Calu3 (cell line): ENCODE measurements at places on chromosomes 13 and 19. TPM values are rescaled to one million over a fixed set of nuclear protein-coding genes. Genes with fewer than 3 reads are reported as not detected.

The LIN7B gene
- total RNA-seq: 7.0 and 7.5 TPM in 2 replicates

GRCh38 chr19:51921949-51922348, 5.3 kb upstream of the ZNF613 start:
- H3K36me3 ChIP-seq: peaks cover 7% of the 10 kb centered on the region
- no peaks in the 10 kb centered on the region for H3K27me3 ChIP-seq
- H3K4me3 ChIP-seq: no peak overlapping the region

DNA sequence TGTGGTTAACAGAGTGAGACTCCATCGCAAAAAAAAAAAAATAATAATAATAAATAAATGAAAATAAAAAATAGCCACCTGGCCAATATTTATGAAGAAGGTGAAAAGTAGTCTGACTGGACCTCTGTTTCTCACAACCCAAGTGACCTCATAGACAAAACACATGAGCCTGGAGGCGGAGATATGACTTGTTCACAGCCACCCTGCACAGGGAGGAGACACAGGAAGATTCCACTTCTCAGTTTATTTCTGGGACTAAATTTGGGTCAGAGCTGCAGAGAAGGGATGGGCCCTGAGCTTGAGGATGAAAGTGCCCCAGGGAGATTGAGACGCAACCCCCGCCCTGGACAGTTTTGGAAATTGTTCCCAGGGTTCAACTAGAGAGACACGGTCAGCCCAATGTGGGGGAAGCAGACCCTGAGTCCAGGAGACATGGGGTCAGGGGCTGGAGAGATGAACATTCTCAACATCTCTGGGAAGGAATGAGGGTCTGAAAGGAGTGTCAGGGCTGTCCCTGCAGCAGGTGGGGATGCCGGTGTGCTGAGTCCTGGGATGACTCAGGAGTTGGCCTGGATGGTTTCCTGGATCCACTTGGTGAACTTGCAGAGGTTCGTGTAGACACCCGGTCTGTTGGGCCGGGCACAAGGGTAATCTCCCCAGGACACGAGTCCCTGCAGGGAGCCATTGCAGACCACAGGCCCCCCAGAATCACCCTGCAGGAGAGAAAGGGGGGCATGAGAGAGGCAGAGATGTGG, 9.6 kb downstream of the KLK5 start:
- no peak overlapping the region for H3K4me3 ChIP-seq
- no peaks in the 10 kb centered on the region for H3K36me3 ChIP-seq
- no peak for DNase-seq

The ZNF570 gene
- total RNA-seq: 2.9 and 3.3 TPM in 2 replicates

DNA sequence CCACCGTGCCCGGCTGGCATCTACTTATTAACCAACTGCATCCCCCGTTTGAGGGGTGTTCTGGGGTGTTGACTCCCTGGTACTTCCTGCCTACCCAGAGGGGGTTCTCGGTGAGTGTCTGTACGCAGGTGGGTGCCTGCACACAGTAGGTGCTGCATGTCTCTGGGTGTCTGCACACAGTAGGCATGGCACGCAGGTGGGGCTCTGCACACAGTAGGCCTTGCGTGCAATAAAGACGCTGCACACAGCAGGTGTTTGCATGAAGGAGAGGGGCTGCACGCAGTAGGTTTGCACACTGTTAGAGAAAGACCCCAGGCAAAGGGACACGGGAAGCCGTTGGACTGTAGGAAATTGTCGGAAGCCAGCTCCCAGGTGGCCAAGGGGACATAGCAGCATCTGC, 11.2 kb downstream of the GADD45B start:
- H3K36me3 ChIP-seq: peaks cover 6% of the 10 kb centered on the region
- no peak overlapping the region for H3K4me3 ChIP-seq
- no peak for DNase-seq
- peaks cover 13% of the 10 kb centered on the region for H3K4me1 ChIP-seq

GRCh38 chr13:75579529-75579928, 29.9 kb downstream of the UCHL3 start:
- no peaks in the 10 kb centered on the region for H3K4me1 ChIP-seq
- H3K27me3 ChIP-seq: no peaks in the 10 kb centered on the region
- DNase-seq: no peak
- no peak overlapping the region for H3K27ac ChIP-seq
- no peaks in the 10 kb centered on the region for H3K36me3 ChIP-seq
